SK-MEL-5 (cell line): ENCODE measurements at places on chromosomes 7 and 10.

- peak; percentile 75 for DNase-seq
Observed at GRCh38 chr7:138083859-138084258, 7.6 kb downstream of the AKR1D1 start.

- DNase-seq, result no peak
Observed at GRCh38 chr7:110856704-110857103, 234.2 kb upstream of the LRRN3 start.

DNA sequence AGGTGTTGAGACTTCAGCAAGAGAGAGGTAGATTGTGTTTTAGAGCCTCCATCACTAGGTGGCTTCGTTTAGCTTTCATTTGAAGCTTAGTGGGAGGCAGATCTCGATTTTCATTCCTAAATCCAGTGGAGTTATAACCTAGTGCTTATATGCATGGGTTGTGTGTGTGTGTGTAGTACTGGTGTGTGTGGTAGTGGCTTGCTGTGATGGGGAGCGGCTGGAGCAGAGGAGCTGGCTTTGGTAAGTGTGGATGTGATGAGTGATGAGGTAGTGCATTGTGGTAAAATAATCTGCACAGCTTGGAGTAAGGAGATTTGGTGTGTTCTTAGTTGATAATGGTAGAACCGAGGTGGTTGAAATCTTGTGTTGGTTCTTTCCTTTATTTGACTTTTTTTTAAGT, 43.2 kb downstream of the AP3M1 start:
- no peak for DNase-seq

DNA sequence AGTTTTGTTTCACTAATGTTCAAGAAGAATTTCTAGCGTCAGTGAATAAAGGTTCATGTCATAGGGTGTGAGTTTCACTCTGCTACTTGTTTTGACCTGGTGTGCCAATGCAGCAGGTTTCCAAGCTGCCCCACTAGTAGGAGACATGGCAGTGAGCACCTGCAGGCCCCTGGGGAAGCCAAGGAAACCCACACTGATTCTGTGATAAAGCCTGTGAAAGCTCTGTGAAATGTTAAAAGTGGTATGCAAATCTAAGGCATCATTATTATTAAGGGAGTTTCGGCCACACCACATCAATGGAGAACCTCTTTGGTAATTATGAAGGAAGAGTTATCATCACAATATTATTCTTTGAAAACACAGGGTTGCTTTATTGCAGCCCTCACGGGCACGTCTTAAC, 46.4 kb downstream of the ABCB5 start:
- DNase-seq, result no peak

GRCh38 chr7:5755704-5756504, 25.6 kb downstream of the RNF216 start:
- DNase-seq, result peak; percentile 37

GRCh38 chr10:101487399-101487798, 100.7 kb downstream of the POLL start:
- DNase-seq, result no peak
